CD4-positive, alpha-beta T cell treated with Interferon gamma for 1 hour (primary cell): ENCODE measurements at places on chromosomes 2 and 18.

DNA sequence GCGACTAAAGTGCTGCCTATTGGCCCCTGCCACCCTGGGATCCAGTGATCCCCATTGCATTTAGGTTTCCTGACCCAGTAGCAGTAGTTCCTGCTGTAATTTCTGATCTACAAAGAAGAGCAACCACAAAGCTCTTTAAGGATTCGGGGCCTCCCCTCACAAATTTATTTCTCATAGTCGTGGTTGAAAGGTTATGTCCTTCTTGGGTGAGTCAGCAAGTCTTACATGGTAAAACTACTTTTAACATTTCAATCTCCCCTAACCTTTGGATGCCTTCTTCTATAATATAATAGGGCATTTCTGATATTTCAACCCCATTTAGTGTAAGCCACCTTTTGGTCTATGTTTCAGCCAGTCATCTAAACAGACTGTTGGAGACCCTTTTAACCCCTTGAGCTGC lies 14.9 kb downstream of the PIKFYVE start:
- DNase-seq = no peak

DNA sequence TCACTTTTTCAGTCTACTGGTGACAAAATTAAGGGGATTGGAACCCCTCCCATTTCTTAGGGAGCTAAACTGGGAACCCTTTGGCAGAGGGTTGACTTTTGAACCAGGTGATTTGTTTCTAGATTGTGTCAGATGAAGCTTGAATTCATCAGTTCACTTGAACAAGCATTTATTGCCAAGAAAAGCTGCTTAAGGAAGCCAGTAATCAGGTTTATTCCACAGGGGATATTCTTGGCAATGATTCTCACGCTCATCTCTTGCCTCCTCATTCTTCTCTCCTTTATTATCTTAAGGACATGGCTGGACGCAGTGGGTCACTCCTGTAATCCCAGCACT lies 101.0 kb downstream of the ALPK2 start:
- no peak for DNase-seq

DNA sequence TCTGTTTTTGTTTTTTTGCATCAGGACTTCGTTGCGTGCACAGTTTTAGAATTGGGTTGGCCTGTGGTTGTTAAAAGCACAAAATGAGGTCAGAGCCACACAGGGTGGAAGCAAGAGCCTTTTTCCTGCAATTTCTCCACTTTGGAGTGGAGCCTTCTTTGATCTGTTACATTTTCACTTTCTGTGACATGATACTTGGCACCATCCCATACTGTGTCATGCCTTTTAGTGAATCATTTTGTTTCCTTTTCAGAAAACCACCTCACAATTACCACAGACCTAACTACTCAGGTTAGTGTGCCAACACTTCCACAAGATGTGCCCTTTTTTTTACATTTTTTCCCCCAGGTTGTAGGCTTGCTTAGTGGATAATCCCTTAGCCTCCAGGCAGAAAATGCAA lies 32.5 kb downstream of the MERTK start:
- DNase-seq = no peak

GRCh38 chr2:71492112-71492511 lies 38.8 kb downstream of the DYSF start:
- DNase-seq = no peak

- no peak for DNase-seq
Measured at GRCh38 chr18:50528806-50529205, 31.1 kb upstream of the MAPK4 start.

- no peak for DNase-seq
Measured at GRCh38 chr2:216222650-216223352, 113.7 kb downstream of the XRCC5 start.

- DNase-seq = no peak
Measured at GRCh38 chr18:49398331-49398730, 62.1 kb downstream of the DYM start.

DNA sequence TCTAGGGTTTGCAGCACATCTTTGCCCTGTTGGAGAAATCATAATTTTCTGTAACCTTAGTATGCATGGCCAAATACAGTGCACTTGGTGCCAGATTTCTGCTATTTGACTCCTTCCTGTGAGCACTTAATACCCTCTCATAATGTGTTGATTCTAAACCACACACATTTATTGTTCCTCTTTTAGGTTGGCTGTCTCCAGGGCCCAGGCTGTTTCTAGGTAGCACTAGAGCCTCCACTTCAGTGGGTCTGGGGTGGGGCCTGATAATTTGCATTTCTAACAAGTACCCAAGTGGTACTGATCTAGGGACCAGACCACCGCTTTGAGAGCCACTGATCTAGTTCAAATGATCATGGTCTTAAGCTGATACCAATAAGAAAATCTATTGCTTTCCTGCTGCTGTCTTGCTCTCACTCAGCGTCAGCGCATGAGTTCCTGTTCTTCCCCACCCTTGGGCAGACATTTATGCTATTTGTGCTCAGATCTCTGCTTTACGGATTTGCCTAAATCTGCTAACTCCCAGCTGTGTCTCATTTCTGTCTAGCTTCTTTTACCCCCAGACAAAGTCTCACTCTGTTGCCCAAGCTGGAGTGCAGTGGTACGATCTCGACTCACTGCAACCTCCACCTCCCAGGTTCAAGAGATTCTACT lies 7.4 kb downstream of the PTRHD1 start:
- DNase-seq = peak; percentile 27

GRCh38 chr2:38438883-38439612 lies 62.0 kb upstream of the ATL2 start:
- DNase-seq = no peak

DNA sequence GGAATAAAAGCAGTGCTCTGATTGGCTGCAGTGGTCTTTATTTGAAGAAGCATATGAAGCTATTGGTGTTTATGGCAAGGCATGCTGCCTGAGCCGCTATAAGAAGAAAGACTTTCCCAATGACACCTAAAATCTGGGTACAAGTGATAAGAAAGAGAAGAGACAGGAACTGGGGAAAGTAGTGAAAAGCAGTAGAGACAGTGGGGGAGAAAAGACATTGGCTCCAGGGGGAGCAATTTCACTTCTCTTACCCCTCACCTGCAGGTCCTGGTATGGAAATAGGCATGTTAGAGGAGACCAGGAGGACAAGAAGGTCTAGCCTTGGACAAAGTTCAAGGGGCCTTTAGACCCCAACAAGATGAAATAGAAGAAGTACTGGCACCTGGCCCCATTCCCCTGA lies 47.1 kb downstream of the PLCL1 start:
- DNase-seq = no peak

GRCh38 chr2:6054161-6054671 lies 362.0 kb downstream of the SOX11 start:
- no peak for DNase-seq
